ENCODE measurements at places on chromosomes 3 and 15. TPM values are rescaled to one million over a fixed set of nuclear protein-coding genes. Genes with fewer than 3 reads are reported as not detected.

DNA sequence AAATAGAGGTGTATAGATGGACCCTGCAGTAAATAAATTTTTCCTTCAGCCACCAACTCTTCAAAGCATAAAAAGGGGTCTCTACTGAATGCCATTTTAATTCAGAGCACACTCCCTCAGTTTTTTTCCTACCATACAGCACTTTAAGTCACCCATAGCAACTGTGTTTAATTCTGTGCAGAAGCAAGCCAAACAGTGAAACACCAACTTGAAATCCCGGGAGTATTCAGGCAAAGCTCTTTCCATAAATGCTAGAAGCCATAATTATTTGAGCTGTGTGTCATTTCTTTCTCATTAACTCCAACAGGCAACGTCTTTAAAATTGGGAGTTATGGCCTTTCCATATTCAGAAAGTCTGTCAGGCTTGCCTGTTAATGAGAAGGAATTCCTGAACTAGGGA, 562.1 kb downstream of the GRM7 start:
- no peak for DNase-seq

- no peak for DNase-seq
Measured at GRCh38 chr15:92583096-92584034, 72.2 kb downstream of the FAM174B start.

- no peak for DNase-seq
Measured at GRCh38 chr3:81726735-81727134, 34.7 kb downstream of the GBE1 start.

DNA sequence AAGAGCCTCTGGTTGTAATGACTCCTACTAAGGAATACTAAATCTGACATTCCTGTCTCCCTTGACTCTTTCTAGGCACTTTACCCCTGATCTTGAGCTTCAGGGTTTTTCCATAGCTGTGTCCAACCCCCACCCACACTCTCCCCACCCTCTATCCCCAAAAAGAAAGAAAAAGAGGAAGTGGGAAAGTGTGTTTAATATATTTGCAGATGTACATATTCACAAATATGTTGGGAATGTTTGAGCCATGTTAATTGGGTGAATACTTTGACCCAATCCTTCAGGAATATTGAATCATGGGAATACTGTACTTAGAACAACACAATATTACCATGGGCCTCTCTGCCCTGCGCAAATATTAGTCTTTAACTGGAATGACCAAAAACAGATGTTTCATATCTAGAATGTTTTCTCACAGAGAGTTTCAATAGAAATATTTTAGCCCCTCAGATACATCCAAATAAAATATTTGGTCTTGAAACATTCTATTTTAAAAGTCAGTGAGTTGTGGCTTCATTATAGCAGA, 19.8 kb upstream of the PFN2 start:
- no peak for DNase-seq

DNA sequence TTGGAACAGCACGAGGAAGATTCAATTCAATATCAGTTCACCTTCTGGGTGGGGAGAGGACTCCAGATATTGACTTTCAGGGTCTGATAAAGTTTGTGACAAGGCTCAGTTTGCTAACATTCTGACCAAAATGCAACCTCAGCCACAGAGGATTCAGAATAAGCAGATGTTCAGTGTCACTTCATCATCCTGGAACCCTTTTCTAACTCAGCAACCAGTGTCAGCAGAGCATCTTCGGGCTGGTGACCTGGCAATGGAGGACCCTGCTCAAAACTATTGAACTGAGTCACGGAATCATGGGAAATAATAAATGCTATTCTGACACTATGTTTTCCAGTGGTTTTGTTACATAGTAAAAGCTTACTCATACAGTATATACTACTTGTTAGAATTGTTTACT, 433.4 kb upstream of the CFAP20DC start:
- DNase-seq: no peak

GRCh38 chr15:65337436-65338070, 33.1 kb downstream of the RNU5B-1 start:
- no peak for DNase-seq

DNA sequence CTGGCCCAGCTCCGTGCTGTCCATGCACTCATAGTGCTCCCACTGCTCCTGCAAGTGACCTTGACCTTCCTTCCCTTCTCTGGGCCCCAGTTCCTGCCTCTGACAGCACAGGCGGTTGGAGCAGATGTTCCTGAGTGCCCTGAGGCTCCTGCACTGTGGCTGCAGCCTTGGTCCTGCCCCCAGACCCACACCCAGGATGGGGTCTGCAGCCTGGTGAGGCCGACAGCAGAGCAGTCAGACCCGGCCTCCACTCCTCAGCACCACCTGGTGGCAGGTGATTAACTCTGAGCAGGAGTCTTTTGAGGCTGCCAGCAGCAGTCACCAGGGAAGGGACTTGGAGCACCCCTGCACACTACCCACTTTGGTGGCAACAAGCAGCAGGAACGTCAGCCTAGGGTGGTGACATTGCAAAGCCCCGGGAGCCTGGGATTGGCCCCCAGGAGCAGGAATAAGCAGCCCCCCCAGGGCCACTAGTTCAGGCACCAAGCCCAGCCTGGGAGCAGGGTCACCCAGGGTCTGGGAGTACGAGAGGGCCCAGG, 64.6 kb downstream of the CYP11A1 start:
- peak; percentile 59 for DNase-seq

- no peak for DNase-seq
Measured at GRCh38 chr3:160346511-160346910, 52.5 kb downstream of the IFT80 start.

DNA sequence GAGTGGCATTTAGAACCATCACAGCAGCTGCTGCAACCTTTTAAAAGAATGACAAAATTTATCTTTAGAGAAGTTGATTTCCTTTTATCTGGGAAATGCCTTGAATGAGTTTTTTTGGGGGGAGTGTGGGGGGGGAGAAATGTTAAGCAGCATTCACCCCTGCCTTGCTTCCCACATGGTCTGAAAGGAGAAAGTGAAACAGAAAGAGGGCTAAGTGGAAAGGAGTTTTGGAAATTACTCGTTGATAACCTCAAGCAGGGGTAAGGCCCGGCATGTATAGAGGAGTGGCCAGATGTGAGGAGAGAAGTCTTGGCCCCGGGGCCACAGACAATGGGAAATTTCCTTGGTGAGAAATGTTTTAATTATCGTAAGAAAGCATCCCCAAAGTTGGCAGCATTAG, 23.5 kb downstream of the B3GALNT1 start:
- no peak for DNase-seq

DNA sequence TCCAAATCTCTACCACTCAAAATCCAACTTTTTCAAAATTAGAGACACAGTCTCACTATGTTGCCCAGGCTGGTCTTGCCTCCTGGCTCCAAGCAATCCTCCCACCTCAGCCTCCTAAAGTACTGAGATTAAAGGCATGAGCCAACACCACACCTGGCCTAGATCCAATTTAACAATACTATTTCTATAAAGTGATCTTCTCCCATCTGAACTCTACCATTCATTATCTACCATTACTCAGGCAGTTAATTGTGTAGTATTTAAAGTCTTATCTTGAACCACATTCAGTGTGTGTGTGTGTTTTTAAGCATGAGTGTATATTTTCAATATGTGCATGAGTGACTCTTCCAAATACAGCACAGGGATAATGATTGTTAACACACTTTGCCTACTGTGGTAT, 77.0 kb downstream of the INO80 start:
- no peak for DNase-seq

Gene MST1R
- total RNA-seq: 2.5 TPM

Gene TM4SF1
- not detected for total RNA-seq
